ENCODE measurements at places on chromosomes 11 and 22.

DNA sequence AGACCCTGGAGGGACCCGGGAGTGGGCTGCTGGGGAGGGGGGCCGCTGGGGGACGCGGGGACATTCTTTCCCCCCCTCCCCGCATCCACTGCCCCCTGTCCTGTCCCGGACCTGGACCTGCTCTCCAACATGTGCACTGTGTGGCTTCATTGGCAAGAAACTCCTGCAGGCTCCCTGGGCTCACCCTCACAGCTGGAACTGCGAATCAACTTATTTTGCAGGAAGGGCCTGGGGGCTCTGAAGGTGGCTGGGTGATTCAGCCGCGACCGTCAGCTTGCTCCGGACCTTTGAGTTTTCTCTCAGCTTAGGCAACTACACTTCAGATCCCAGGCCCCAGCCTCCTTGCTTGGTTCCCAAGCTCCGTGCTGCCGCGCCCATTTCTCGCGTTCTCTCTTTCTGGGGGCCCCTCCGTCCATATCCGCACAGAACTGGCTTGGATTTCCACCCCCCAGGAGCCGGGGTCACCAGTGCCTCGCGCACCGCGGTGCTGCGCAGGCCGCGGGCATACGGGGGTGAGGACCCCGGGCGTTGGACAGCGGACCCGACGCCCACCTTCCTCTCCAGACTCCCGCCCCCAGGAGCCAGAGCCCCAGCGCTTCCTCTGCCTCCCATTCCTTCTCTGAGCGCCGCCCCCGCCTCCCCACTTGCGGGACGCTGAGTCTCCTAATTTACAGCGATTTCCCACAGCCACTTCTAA is 471 bp upstream of the AHNAK start:
- no peak for DNase-seq

DNA sequence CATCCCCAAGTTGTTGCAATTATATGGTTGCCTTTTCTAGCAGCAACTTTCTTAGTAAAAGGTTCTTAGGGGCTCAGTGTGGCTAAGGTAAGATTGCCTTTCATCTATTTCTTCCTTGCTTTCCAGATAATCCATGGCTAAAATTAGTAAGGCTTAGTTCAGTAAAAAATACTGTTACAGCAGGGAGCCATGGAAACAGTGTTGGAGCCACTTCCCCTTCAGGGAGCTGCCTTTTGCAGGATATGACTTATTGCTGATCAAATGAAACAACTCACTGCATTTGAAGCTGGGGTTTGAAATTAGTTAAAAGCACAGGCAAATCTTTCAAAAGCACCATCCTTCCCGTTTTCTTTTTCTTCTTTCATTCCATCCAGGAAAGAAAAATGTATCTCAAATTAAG is 184.3 kb downstream of the C11orf87 start:
- DNase-seq, result no peak

- DNase-seq, result no peak
Measured at GRCh38 chr11:66734215-66734614, 5.2 kb upstream of the SPTBN2 start.

GRCh38 chr11:30605036-30605605 is 19.0 kb upstream of the MPPED2 start:
- no peak for DNase-seq

DNA sequence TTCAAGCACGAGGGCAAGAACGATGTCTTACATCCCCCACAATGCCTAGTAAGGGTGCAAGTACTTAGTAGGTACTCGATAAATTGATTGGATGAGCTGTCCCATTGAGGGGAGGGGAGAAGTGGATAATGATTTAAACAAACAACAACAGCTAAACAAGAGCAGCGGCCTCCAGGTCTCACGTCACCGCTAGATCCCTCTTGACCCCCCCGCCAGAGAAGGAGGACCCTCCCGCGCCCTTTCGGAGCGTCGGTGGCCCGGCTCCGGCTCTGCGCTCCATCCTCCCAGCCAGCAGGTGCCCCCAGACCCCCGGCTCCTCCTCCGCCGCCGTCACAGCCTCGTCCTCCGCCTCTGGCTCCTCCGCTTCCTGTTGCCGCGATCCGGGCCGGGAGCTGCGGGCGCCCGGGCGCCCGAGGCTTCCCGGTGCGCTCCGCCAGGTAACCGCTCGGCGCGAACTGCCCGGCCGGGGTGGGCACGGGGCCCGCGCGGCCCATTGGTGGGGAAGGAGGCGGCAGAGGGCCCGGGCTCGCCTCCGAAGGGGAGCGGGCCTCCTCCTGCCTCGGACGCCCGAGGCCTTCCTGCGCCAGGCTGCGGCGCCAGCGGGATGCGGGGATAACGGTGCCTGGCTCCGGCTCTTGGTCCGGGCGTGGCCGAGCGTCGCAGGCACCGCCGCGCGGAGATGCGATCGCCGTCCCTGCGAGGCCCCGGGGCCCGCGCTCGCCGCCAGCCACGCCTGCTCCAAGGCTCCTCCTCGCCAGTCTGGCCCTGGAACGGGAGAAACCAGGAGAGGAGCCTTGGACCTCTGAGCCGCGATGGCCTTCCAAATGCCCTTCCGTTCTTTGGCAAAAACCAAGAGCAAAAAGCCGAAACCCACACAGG is at the start of gene TLCD5:
Gene TLCD5 (plus strand): TSS at position 368 of the 879 bp plus-strand sequence. CDS start 2,143 bp downstream, outside the sequence.
- DNase-seq, result no peak

DNA sequence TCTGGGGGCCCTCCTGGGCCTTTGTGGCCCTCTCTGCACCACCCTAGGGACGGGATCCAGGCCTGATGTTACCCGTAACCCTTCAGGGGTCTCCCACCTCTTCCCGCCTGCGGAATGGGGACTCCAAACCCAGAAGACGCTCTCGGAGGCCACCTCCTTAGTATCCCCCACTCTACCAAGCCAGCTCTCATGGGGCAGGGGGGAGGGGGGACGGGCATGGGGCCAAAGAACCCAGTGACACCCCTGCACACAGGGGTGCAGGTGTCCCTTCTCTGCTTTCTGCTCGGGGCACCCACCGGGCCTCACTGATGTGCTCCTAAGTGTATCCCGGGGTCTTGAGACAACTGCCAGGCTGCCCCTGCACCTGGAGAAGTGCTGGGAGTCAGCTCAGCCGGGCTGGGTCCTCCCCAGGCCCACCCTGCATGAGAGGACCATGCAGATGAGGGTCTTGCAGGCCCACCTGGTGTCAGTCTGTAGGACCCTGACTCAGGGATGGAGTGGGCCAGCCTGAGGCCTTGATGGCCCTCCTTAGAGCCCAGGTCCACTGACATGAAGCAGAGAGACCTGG is 176.9 kb downstream of the IGLL1 start:
- peak; percentile 52 for DNase-seq

DNA sequence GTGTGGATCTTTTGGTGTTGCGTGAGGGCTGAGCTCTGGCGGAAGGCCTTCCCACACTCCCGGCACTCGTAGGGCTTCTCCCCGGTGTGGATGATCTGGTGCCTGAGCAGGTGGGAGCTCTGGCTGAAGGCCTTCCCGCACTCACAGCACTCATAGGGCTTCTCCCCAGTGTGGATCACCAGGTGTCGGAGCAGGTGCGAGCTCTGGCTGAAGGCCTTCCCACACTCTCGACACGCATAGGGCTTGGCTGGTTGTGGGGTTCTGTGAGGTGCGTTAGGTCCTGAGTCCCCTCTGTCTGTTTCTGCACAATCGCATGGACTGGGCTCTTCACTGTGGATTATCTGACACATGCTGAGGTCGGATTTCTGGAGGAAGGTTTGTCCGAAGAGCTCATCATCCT is 6.4 kb downstream of the ZNF70 start:
- DNase-seq, result no peak

DNA sequence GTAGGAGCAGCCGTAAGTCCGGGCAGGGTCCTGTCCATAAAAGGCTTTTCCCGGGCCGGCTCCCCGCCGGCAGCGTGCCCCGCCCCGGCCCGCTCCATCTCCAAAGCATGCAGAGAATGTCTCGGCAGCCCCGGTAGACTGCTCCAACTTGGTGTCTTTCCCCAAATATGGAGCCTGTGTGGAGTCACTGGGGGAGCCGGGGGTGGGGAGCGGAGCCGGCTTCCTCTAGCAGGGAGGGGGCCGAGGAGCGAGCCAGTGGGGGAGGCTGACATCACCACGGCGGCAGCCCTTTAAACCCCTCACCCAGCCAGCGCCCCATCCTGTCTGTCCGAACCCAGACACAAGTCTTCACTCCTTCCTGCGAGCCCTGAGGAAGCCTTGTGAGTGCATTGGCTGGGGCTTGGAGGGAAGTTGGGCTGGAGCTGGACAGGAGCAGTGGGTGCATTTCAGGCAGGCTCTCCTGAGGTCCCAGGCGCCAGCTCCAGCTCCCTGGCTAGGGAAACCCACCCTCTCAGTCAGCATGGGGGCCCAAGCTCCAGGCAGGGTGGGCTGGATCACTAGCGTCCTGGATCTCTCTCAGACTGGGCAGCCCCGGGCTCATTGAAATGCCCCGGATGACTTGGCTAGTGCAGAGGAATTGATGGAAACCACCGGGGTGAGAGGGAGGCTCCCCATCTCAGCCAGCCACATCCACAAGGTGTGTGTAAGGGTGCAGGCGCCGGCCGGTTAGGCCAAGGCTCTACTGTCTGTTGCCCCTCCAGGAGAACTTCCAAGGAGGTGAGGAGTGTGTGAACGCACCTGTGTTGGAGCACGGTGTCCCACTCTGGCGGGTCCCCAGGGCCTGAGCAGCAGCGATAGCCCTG is at the start of gene TAGLN:
Gene TAGLN (plus strand): TSS at position 318 of the 863 bp plus-strand sequence. CDS start 3,644 bp downstream, outside the sequence.
- no peak for DNase-seq

DNA sequence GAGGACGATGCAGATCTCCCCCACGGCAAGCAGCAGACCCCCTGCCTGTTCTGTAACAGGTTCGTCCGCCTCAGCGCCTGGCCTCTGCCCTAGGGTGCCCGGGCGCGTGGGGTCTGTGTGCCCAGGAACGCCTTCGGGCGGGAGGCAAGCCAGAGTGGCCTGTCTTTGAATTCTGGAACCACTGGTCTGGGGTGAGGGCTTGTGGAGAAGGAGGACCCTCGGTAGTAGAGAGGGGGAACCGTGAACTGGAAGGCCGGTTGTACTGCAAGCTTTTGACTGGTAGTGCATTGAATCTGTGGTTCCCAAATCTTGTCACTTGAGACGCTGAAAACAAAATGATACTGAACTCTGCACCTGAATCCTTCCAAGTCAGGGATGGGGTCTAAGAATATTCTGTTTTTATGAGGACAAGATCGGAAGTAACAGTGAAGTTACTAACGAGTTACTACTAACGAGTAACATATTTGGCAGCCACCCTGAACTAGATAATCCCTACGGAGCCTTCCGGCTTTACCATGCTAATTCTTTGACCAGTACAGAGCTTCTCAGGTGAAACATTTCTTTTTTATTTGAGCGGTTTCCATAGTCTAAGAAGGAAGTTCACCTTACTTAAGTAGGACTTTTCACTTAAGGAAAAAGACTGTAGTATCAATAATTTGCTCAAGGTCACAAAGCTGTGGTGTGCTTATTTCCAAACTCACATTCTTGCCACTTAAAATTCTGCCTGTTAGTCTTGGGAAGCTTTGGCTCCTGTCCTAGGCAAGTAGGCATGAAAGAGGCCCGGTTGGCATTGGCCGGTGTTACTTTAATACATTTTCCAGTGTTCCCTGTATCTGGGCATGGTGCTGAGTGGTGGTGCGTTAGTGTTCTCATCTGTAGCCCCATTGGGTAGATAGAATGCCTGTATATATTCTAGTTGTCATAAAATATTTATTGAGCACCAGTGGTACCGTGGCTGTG is 860 bp downstream of the PRMT3 start:
- peak; percentile 81 for DNase-seq

DNA sequence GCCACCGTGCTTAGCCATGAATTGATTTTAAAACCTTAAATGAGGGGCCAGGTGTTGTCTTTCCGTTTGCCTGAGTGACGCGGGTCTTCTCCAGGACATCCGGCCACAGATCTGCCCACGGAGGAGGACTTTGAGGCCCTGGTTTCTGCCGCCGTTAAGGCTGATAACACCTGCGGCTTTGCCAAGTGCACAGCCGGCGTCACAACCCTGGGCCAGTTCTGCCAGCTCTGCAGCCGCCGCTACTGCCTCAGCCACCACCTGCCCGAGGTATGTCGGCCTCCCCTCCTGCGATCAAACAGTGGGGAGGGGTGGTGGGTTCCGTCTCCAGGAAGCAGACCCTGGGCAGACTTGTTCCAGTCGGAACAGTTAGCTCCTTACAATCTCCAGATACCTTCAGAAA is 34.4 kb downstream of the IGHMBP2 start:
- no peak for DNase-seq

GRCh38 chr11:125156346-125157117 is 8.0 kb upstream of the PKNOX2 start:
- DNase-seq, result peak; percentile 28

DNA sequence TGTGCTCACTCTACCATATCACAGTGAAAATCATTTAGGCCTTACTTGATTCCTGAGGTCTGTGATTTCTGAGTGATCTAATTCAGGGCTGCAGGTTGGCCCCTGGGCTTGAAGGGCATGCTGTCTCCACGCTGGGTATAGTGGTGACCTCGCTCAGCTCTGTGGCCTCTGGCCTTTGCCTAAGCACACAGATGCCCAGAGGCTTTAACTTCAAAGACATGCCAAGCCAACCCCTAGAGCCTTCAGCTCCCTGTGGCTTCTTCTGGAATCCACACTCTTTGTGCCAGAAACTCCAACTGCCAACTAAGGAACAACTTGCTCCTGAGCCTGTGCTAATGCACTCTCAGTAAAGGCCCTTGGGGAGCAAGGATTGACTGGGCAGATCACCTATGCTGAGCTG is 232.6 kb upstream of the MPPED2 start:
- no peak for DNase-seq

GRCh38 chr11:66231561-66231960 is 36.9 kb upstream of the RAB1B start:
- DNase-seq, result no peak

- no peak for DNase-seq
Measured at GRCh38 chr11:64654439-64654838, 63.4 kb downstream of the SLC22A12 start.

GRCh38 chr22:42243802-42244060 is 26.7 kb downstream of the TCF20 start:
- DNase-seq, result no peak

DNA sequence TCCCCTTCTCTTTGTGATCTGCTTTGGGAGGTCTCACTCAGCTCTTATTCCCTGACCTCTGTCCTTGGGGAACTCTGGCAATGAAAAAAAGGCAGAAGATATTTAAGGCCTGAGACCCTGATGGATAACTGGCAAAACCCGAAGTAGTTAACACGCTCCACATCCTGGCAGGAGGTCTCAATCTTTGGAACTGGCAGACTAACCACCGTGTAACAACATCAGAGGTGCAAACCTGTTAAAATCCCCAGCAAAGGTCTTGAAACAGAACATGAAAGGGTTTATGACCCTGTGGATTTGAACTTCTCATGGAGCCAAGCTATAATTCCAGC is 160.3 kb downstream of the DBX1 start:
- DNase-seq, result no peak

- no peak for DNase-seq
Measured at GRCh38 chr22:29879753-29880152, 3.2 kb upstream of the MTMR3 start.

- peak; percentile 57 for DNase-seq
Measured at GRCh38 chr11:210803-211180, 3.3 kb downstream of the RIC8A start.
